CD4-positive, CD25-positive, alpha-beta regulatory T cell (primary cell): ENCODE measurements at places on chromosomes 1 and 21. TPM values are rescaled to one million over a fixed set of nuclear protein-coding genes. Genes with fewer than 3 reads are reported as not detected.

Gene RNU1-3
- 3,278 TPM for total RNA-seq

Gene BATF3
- 2.6 TPM for total RNA-seq

Gene SPATA17
- total RNA-seq: not detected

Gene SLC25A34
- total RNA-seq: 1.8 TPM

Gene KRTAP10-8
- not detected for total RNA-seq

Gene MX1
- 111 TPM for total RNA-seq

Gene SIM2
- total RNA-seq: not detected

Gene CCDC17
- 6.1 TPM for total RNA-seq

Gene MAP1LC3C
- not detected for total RNA-seq

GRCh38 chr1:29975036-29975694 lies 738.8 kb downstream of the PTPRU start:
- H3K27me3 ChIP-seq: no peaks in the 10 kb centered on the region
- no peaks in the 10 kb centered on the region for H3K4me1 ChIP-seq
- no peak for DNase-seq
- H3K4me3 ChIP-seq: no peak overlapping the region
- H3K27ac ChIP-seq: no peak overlapping the region

GRCh38 chr1:168004531-168004930 lies 67.7 kb upstream of the MPC2 start:
- no peak overlapping the region for H3K27ac ChIP-seq
- H3K36me3 ChIP-seq: peaks cover 37% of the 10 kb centered on the region
- no peak for DNase-seq

GRCh38 chr1:203471841-203472240 lies 3.8 kb upstream of the PRELP start:
- peaks cover 12% of the 10 kb centered on the region for H3K27me3 ChIP-seq
- DNase-seq: no peak
- H3K27ac ChIP-seq: no peak overlapping the region
- no peaks in the 10 kb centered on the region for H3K4me1 ChIP-seq
- no peaks in the 10 kb centered on the region for H3K36me3 ChIP-seq

- peak; percentile 4 for DNase-seq
- H3K36me3 ChIP-seq: no peaks in the 10 kb centered on the region
- peaks cover 8% of the 10 kb centered on the region for H3K27me3 ChIP-seq
Measured at GRCh38 chr1:223364685-223365382, 858 bp upstream of the SUSD4 start.

GRCh38 chr1:74587888-74588287 lies 75.5 kb upstream of the LRRC53 start:
- no peak for DNase-seq
- H3K4me3 ChIP-seq: no peak overlapping the region
- H3K27ac ChIP-seq: no peak overlapping the region

DNA sequence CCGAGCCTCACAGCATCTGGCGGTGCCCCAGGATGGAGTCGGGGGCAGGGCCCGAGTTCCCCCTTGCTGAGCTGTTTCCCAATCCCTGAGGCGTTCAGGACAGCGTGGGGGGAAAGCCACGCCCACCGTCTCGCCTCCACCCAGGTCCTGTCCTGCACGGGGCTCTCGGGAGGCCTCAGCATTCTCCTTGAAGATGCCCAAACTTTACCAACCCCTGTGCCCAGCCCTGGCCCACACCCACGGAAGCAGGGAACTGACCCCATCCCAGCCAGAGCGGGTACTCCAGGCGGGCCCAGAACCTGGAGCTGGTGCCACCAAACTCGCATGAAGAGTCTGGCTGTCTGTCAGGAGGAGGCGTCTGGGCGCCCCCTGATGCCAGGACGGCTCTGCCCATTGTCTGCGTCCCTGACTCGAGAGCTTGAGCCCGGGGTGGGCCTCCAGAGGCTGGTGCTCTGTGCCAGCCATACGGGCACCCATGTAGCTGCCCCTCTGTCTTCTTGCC lies 35.3 kb upstream of the POFUT2 start:
- H3K4me3 ChIP-seq: no peak overlapping the region
- H3K4me1 ChIP-seq: peaks cover 17% of the 10 kb centered on the region
- H3K27ac ChIP-seq: peak overlapping the region; percentile 51
- no peak for DNase-seq
- H3K27me3 ChIP-seq: no peaks in the 10 kb centered on the region

GRCh38 chr1:244090645-244091044 lies 39.6 kb downstream of the ZBTB18 start:
- no peak overlapping the region for H3K27ac ChIP-seq
- H3K4me3 ChIP-seq: no peak overlapping the region
- H3K27me3 ChIP-seq: no peaks in the 10 kb centered on the region

GRCh38 chr21:32403201-32403777 lies 9.2 kb upstream of the EVA1C start:
- no peak overlapping the region for H3K27ac ChIP-seq
- DNase-seq: peak; percentile 49
- H3K4me3 ChIP-seq: no peak overlapping the region
- H3K4me1 ChIP-seq: no peaks in the 10 kb centered on the region
- H3K36me3 ChIP-seq: no peaks in the 10 kb centered on the region

DNA sequence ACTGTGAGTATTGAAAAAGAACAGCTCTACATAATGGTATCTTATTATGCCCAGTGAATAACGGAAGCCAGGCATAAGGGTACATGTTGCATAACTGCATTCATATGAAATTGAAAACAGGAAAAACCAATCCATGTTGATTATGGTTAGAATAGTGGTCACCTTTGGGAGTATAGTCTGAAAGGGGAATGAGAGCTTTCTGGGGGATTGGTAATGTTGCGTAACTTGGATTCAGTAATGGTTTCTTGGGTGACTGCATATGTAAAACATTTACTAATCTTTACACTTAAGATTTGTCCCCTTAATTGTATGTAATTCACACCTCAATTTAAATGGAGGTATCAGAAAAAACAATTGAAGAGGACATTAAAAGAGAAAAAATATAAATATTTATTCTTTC lies 292.1 kb downstream of the LMO4 start:
- H3K27ac ChIP-seq: no peak overlapping the region
- H3K27me3 ChIP-seq: no peaks in the 10 kb centered on the region
- no peak overlapping the region for H3K4me3 ChIP-seq
- no peak for DNase-seq
- no peaks in the 10 kb centered on the region for H3K4me1 ChIP-seq

DNA sequence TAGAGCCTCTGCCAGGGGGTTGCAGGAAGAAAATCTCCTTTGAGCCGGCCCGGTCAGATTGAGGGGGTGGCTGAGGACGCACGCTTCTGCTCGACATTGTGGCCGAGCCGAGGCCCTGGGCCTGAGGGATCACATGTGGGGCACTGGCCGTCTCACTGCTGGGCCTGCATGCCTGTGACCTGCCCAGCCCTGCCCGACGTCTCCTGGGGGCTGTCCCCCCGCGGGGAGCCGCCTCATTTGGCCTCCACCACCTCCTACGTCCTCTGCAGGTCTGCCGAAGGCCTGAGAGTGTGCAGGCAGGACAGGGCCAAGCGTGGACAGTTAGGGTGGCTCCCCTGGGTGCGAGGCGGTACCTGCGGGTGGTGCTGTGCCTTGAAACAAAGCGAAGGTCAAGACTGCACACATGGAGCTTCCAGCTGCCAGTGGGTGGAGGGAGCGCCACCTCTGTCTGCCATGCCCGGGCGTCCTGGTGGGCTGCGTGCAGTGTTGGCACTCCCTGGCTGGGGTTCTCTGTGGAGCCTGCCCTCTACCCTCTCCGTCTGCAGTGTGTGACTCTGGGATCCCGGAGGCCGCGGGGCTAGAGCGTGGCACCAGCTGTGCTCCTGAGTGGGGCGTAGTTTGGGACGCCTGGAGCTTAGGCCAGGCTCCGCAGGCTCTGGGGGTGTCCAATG lies 51.7 kb downstream of the PCNT start:
- H3K27ac ChIP-seq: no peak overlapping the region
- H3K27me3 ChIP-seq: no peaks in the 10 kb centered on the region
- no peak overlapping the region for H3K4me3 ChIP-seq
- DNase-seq: no peak
- no peaks in the 10 kb centered on the region for H3K4me1 ChIP-seq

DNA sequence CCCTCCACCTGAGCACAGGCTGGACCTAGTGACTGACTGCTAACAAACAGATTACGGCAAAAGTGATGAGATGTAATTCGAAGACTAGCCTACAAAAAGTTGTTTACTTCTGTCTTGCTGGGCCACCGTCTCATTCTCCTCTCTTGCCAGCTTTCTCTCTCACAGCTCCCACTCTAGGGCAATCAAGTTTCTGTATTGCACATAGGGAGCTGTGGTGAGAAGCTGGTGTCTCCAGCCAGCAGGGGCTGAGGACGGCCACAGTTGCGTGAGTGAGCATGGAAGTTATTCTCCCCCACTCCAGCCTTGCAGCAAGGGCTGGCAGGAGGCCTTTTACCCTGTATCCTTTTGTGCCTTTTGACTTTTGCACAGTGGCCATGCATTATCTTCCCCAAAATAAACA lies 8.6 kb upstream of the COL6A2 start:
- H3K4me1 ChIP-seq: no peaks in the 10 kb centered on the region
- no peak overlapping the region for H3K27ac ChIP-seq
- H3K27me3 ChIP-seq: no peaks in the 10 kb centered on the region
- H3K4me3 ChIP-seq: no peak overlapping the region
- DNase-seq: no peak

GRCh38 chr1:34631126-34631525 lies 123.7 kb upstream of the GJB5 start:
- H3K27ac ChIP-seq: no peak overlapping the region
- peaks cover 4% of the 10 kb centered on the region for H3K27me3 ChIP-seq
- DNase-seq: no peak
- no peak overlapping the region for H3K4me3 ChIP-seq

- H3K27ac ChIP-seq: no peak overlapping the region
- no peaks in the 10 kb centered on the region for H3K36me3 ChIP-seq
- peaks cover 17% of the 10 kb centered on the region for H3K27me3 ChIP-seq
Measured at GRCh38 chr1:162487241-162487640, 10.4 kb upstream of the UHMK1 start.

DNA sequence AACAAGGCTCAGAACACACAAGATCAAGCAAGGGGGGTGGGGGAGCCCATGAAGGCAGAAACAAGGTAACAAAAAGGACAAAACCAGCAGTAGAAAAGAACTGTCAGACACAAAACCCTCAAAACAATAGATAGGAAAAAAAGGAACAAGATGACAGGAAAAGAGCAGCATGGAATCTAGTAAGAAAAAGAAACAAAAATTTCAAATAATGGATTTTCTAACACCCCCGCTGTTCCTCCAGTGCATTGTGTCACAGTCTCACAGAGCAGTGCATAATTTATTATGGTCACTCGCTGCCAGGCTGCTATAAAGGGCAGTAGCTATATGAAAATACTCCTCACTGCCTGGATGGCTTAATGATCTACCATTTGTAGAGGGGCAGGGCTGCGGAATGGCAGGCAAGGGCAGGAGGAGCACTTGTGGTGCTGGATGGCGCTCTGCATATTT lies 567.9 kb downstream of the DPYD start:
- DNase-seq: no peak
- no peak overlapping the region for H3K27ac ChIP-seq
- no peak overlapping the region for H3K4me3 ChIP-seq
- peaks cover 3% of the 10 kb centered on the region for H3K36me3 ChIP-seq
- no peaks in the 10 kb centered on the region for H3K4me1 ChIP-seq

- H3K4me1 ChIP-seq: no peaks in the 10 kb centered on the region
- DNase-seq: no peak
- no peak overlapping the region for H3K4me3 ChIP-seq
- no peaks in the 10 kb centered on the region for H3K27me3 ChIP-seq
- no peaks in the 10 kb centered on the region for H3K36me3 ChIP-seq
- no peak overlapping the region for H3K27ac ChIP-seq
Measured at GRCh38 chr1:22612671-22613571, 23.5 kb upstream of the C1QA start.

GRCh38 chr1:71413441-71414175 lies 332.8 kb upstream of the ZRANB2 start:
- H3K27me3 ChIP-seq: no peaks in the 10 kb centered on the region
- H3K4me3 ChIP-seq: no peak overlapping the region
- no peak overlapping the region for H3K27ac ChIP-seq
- no peaks in the 10 kb centered on the region for H3K4me1 ChIP-seq
- no peaks in the 10 kb centered on the region for H3K36me3 ChIP-seq

DNA sequence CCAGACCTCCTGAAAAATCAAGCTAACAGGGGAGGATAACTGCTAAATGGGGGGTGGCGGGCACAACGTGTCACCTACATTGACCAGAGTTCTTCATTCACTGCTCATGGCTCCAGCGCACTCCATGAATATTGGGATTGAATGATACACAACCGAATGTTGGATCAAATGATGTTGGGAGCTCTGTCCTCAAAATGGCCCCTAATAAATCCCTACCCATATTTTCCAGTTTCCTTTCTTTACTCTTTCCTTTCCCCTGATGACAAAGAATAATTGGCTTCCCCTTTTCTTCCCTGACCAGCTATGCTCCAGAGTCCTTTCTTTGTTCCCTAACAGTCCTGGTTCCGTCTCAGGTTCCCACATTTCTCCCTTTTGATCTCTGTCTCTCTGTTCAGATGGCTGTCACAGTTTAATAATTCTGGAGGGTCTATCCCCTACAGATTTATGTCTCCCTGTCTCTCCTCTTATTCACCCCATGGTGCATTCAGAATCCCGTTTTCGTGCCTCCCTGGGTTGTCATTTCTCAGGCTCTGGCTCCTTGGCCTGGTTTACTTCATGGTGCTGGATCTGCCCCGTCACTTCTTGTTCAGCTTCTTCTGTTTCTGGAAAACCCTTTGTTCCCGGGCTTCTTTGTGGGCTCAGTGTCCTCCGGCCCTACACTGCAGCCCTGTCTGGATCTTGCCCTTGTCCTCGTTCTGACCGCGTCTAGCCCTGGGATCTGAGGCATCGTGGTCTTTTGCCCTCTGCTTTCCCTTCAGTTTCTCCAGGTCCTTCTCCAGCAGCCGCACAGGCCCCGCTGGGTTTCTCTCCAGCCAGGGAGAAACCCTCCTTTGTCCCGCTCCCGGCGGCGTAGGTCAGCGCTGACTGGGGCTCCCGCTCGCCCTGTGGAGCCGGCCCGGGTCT lies 78.3 kb downstream of the NDUFS5 start:
- peaks cover 9% of the 10 kb centered on the region for H3K4me1 ChIP-seq
- no peak for DNase-seq

DNA sequence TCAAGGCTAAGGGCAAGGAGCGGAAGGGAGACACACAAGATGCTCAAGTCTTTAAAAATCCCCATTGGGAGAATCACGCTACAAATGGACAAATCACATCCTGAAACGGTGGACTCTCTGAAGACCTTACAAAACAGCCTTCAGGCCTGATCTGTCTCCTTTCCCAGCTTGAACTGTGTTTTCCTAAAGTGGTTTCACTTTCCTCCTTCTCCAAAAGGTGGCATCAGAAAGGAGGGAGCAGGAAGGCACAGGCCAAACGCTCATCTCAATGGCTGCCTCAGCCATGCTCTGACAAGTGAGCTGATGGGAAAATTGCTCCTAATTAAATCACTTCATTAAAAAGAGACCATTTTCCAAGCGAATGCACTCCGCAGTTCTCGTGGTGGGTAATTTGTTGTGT lies 47.7 kb downstream of the UTP25 start:
- H3K27ac ChIP-seq: no peak overlapping the region
- H3K27me3 ChIP-seq: peaks cover 9% of the 10 kb centered on the region
- H3K36me3 ChIP-seq: no peaks in the 10 kb centered on the region

GRCh38 chr1:47852006-47852718 lies 145.0 kb downstream of the TRABD2B start:
- no peaks in the 10 kb centered on the region for H3K27me3 ChIP-seq
- DNase-seq: no peak
- H3K27ac ChIP-seq: no peak overlapping the region
